Endothelial cell (in vitro differentiated cells): ENCODE measurements at places on chromosomes 16 and 17. TPM values are rescaled to one million over a fixed set of nuclear protein-coding genes. Genes with fewer than 3 reads are reported as not detected.
A peak's percentile ranks its signal among the peaks of the same experiment; 100 is the strongest.

SCNN1B gene
- total RNA-seq, result not detected

NPTX1 gene
- total RNA-seq, result 0.10 TPM

ABCC12 gene
- 0.31 TPM for total RNA-seq

COX6A2 gene
- not detected for total RNA-seq

CCT6B gene
- total RNA-seq, result 3.9 TPM

PABPN1L gene
- total RNA-seq, result not detected

BAHCC1 gene
- total RNA-seq, result 10.7 TPM

SCRN2 gene
- total RNA-seq, result 44.8 TPM

FAM20A gene
- 0.44 TPM for total RNA-seq

EVPLL gene
- total RNA-seq, result not detected

- H3K4me1 ChIP-seq, result peaks cover 36% of the 10 kb centered on the region
- no peaks in the 10 kb centered on the region for H3K36me3 ChIP-seq
- no peak overlapping the region for H3K4me3 ChIP-seq
- no peak overlapping the region for H3K27ac ChIP-seq
- peaks cover 32% of the 10 kb centered on the region for H3K27me3 ChIP-seq
- DNase-seq, result no peak
Measured at GRCh38 chr17:8066841-8067775, 20.4 kb downstream of the ALOX12B start.

- no peak for DNase-seq
- no peak overlapping the region for H3K27ac ChIP-seq
- H3K4me1 ChIP-seq, result no peaks in the 10 kb centered on the region
- peaks cover 50% of the 10 kb centered on the region for H3K36me3 ChIP-seq
- peaks cover 9% of the 10 kb centered on the region for H3K27me3 ChIP-seq
- H3K4me3 ChIP-seq, result no peak overlapping the region
Measured at GRCh38 chr17:17227608-17228520, 9.1 kb downstream of the FLCN start.

- peaks cover 6% of the 10 kb centered on the region for H3K27me3 ChIP-seq
- peak overlapping the region; percentile 84 for H3K27ac ChIP-seq
- DNase-seq, result no peak
- peaks cover 31% of the 10 kb centered on the region for H3K4me1 ChIP-seq
Measured at GRCh38 chr17:82592289-82592766, 55.9 kb downstream of the WDR45B start.

GRCh38 chr17:57938061-57938502 lies 17.1 kb downstream of the CUEDC1 start:
- no peak overlapping the region for H3K27ac ChIP-seq
- H3K4me3 ChIP-seq, result no peak overlapping the region
- H3K36me3 ChIP-seq, result peaks cover 4% of the 10 kb centered on the region
- H3K27me3 ChIP-seq, result peaks cover 6% of the 10 kb centered on the region
- peaks cover 4% of the 10 kb centered on the region for H3K4me1 ChIP-seq

DNA sequence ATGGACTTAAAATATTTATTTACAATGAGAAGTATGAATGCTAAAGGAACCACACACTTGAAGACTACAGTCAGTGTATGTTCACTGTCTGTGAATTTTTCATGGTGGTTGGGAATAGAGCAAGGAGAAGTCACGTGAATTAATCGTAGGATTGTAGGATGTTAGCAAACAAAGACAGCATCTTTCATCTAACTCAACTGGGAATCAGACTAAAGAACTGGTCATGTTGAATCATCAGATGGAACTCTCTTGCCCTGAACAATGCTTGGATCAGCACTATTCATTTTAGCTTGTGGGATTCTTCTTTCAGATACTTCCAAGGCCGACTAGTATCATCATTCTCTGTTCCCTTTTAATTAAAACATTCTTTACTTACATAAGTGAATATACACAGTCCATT lies 18.1 kb downstream of the KCNJ2 start:
- peaks cover 2% of the 10 kb centered on the region for H3K27me3 ChIP-seq
- H3K27ac ChIP-seq, result no peak overlapping the region
- H3K4me1 ChIP-seq, result peaks cover 9% of the 10 kb centered on the region
- no peaks in the 10 kb centered on the region for H3K36me3 ChIP-seq
- no peak for DNase-seq

- H3K4me3 ChIP-seq, result peak overlapping the region; percentile 79
- peaks cover 18% of the 10 kb centered on the region for H3K4me1 ChIP-seq
- peak overlapping the region; percentile 13 for H3K27ac ChIP-seq
- peaks cover 29% of the 10 kb centered on the region for H3K27me3 ChIP-seq
Measured at GRCh38 chr17:44216173-44216572, 3.3 kb downstream of the UBTF start.

DNA sequence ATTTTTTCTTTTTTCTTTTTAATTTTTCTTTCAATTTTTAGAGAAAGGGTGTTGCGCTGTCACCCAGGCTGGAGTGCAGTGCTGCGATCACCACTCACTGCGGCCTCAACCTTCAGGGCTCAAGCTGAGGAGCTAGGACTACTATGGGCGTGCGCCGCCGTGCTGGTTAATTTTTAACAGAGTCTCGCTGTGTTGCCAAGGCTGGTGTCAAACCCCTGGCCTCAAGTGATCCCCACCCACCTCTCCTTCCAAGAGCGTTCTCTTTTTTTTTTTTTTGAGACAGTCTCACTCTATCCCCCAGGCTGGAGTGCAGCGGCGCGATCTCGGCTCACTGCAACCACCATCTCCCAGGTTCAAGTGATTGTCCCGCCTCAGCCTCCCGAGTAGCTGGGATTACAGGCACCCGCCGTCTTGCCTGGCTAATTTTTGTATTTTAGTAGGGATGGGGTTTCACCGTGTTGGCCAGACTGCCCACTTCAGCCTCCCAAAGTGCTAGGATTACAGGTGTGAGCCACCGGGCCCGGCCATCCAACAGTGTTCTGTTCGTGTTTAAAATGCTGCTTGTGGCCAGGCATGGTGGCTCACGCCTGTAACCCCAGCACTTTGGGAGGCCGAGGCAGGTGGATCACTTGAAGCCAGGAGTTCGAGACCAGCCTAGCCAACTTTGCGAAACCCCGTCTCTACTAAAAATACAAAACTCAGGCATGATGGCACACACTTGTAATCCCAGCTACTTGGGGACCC lies 14.5 kb upstream of the RPL13 start:
- no peak overlapping the region for H3K27ac ChIP-seq
- H3K27me3 ChIP-seq, result peaks cover 6% of the 10 kb centered on the region
- no peak for DNase-seq
- no peaks in the 10 kb centered on the region for H3K4me1 ChIP-seq
- no peak overlapping the region for H3K4me3 ChIP-seq

- H3K27ac ChIP-seq, result no peak overlapping the region
- peaks cover 16% of the 10 kb centered on the region for H3K36me3 ChIP-seq
- H3K4me3 ChIP-seq, result no peak overlapping the region
- no peak for DNase-seq
Measured at GRCh38 chr17:80855948-80856862, 135.4 kb upstream of the CHMP6 start.

DNA sequence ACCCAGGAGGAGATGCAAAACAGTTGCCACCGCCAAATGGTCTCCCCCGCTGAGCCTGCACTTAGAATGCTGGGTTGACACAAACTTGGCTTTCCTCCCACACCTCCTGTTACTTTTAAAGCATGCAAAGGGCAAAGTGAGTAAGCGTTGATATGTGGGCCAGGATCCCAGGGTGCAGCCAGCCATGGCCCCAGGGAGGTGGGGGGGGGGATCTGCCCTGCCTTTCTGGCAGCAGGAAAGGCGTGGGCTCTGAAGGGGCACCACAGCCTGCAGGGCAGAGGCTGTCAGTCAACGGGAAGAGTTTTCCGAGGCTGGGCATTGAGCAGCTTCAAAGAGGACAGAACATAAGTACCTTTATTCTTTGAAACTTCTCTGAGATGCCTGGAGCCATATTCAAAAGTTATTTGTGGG lies 142.3 kb downstream of the ABCC12 start:
- no peak overlapping the region for H3K27ac ChIP-seq
- no peak overlapping the region for H3K4me3 ChIP-seq
- H3K36me3 ChIP-seq, result no peaks in the 10 kb centered on the region
- no peak for DNase-seq

GRCh38 chr17:78132084-78132676 lies 1.6 kb downstream of the TMC8 start:
- H3K4me1 ChIP-seq, result peaks cover 37% of the 10 kb centered on the region
- DNase-seq, result no peak
- H3K27ac ChIP-seq, result no peak overlapping the region
- H3K27me3 ChIP-seq, result peaks cover 10% of the 10 kb centered on the region

GRCh38 chr16:88070989-88071625 lies 119.9 kb downstream of the BANP start:
- H3K4me3 ChIP-seq, result no peak overlapping the region
- no peak overlapping the region for H3K27ac ChIP-seq
- peaks cover 4% of the 10 kb centered on the region for H3K36me3 ChIP-seq
- H3K27me3 ChIP-seq, result peaks cover 4% of the 10 kb centered on the region

DNA sequence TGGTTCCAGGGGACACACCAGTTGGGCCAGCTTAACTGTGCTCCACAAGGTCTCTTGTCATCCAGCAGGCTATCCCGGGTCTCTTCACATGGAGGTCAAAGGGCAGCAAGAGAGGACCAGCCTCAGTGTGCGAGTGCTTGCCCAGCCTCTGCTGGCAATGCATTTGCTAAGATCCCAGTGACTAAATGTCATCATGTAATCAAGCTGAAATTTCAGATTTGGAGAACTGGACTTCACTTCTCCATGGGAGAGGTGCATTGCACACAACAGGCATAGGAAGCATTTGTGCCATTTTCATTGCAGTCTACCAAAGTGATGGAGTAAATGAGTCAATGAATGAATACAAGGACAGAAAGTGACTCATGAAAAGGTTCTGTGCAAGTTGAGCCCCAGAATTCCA lies 51.2 kb upstream of the KDM8 start:
- H3K4me1 ChIP-seq, result no peaks in the 10 kb centered on the region
- no peaks in the 10 kb centered on the region for H3K36me3 ChIP-seq
- H3K27ac ChIP-seq, result no peak overlapping the region
- no peak overlapping the region for H3K4me3 ChIP-seq
- H3K27me3 ChIP-seq, result no peaks in the 10 kb centered on the region
- DNase-seq, result no peak

DNA sequence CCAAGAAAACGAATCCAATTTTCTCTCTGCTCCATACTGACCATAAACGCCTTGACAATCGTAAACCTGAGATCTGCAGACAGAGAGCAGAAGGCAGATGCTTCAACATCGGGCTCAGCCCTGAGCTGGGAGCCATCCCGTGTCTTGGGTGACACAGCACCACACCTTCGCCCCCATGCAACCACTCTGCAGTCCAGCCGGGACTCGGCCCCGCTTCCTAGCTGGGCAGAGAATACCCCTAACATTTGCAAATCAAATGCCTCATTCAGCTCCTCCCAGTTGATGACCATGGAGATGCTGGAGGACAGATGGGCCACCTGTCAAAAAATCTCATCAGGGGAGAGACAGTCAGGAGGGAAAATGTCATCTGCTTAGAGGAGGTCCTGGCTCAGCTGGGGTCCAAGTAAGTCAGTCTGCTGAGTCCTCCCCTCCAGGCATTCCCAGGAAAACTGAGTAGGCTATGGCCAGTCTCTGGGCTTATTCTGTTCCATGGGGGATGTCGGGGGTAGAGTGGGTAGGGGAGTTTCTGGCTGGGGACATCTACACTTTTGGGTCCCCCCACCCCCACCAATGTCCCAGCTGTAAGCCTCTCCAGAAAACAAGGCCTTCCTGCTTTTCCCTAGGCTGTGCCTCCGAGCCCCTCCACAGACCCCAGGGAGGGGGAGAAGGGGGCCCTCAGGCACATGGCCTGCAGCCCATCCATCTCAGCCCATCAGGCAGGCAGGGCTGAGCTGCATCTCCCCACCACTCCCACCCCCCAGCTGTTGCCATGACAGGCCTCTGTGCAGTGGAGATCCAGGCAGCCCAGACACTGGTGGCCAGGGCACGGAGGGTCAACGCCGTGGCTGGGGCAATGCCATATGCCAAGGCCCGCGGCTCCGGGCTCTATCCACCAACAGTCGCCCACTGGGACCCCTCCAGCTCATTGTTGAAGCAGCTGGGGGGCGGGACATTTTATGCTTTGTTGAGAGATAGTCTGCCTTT lies 158.6 kb downstream of the AXIN2 start:
- H3K4me3 ChIP-seq, result no peak overlapping the region
- no peaks in the 10 kb centered on the region for H3K4me1 ChIP-seq
- no peak for DNase-seq
